ENCODE measurements at places on chromosomes 7 and 10.

DNA sequence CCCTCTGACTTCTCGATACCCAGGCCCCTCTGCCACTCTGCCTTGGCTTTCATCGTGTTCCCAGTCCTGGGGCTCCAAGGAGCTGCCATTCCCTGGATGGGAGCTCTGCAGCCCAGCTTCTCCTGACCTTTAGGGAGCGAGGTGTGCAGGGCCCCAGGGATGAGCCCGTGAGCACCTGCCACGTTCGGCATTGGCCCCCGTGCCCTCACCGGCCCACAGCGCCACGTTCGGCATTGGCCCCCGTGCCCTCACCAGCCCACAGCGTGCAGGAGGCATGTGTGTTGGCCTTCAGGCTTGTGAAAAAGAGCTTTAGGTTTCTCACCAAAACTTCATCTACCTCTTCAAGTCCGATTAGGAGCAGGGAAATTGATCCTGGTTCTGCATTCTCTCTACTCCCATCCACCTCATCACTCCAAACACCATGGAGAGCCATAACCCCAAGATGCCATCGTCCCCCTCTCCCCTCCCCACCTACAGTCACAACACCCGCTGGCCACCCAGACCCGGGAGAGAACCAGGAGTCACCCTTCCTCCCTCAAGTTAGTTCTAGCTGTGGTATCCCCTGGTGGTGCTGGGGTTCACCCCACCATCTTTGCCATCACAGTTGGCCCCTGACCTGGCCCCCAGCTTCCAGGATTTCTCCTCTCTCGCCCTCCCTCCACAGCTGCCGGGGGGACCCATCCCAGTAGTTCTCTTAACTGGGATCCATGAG, 119.4 kb upstream of the NPS start:
- no peak for DNase-seq

DNA sequence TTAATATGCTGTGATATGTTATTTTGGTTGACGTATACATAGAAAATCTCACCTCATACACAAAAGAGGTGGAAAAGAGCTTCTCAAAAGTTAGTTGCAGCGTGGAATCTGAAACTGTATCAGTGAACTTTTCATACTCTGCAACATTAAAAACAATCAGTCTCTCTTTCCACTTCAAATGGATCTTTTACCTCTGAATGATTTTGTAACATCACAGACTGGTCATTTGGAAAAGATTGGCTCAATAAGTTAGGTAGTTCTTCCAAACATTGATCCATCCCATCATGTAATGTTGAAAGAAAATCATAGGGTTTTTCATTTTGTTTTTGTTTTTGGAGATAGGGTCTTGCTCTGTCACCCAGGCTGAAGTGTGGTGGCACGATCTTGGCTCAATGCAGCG, 131.1 kb downstream of the AHR start:
- DNase-seq: no peak

- no peak for DNase-seq
Observed at GRCh38 chr7:24842449-24843241, 85.4 kb upstream of the GSDME start.

DNA sequence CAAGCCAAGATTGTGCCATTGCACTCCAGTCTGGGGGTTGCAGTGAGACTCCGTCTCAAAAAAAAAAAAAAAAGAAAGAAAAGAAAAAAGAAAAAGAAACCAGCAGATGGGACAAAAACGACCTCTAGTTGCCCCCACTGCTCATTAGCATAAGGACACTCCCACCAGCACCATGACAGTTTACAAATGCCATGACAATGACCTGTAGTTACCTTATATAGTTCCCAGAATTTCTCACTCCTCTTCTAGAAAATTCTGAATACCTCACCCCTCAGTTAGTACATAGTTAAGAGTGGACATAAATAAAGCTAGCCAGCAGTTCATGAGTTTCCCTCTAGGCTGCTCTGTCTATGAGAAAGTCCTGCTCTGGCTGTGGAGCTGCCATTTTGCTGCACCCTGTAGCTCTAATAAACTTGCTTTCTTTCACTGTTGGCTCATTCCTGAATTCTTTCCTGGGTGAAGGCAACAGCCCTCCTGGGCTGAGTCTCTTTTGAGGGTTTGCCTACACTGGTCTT, 276.8 kb upstream of the AKR1E2 start:
- DNase-seq: no peak

- DNase-seq: no peak
Observed at GRCh38 chr7:112052993-112053736, 153.0 kb downstream of the DOCK4 start.
